ENCODE measurements at places on chromosomes 3 and 15.

GRCh38 chr15:72077950-72078349 is 40.0 kb downstream of the MYO9A start:
- DNase-seq, result no peak

DNA sequence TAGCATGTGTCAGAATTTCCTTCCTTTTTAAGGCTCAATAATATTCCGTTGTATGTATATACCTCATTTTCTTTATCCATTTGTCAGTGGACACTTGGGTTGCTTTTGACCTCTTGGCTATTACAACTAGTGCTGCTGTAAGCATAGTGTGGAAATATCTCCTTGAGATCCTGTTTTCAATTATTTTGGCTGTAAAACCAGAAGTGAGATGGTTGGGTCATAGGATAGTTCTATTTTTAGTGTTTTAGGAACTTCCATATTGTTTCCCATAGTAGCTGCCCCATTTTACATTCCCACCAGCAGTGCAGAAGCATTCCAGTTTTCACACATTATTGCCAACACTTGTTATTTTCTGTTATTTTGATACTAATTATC is 70.4 kb upstream of the C15orf39 start:
- no peak for DNase-seq

DNA sequence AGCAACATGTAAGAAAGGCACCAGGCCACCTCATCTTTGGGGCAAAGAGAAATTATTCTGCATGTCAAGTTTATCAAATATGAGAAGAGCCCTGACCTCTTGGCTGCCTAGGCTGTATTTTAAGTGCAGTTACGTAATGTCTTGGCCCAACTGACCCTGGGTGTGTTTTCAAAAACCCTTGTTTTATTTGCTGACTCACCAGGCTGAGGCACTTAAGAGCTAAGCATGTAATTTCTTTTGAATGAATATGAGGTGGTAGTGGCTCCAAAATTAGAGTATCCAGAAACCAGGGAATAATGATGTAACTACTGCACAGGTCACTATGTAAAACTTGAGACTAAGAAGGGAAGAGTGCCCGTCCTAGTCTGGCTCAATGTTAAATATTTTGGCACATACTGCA is 24.3 kb downstream of the PGPEP1L start:
- peak; percentile 41 for DNase-seq

GRCh38 chr3:59601486-59601885 is 551.7 kb upstream of the CFAP20DC start:
- no peak for DNase-seq

DNA sequence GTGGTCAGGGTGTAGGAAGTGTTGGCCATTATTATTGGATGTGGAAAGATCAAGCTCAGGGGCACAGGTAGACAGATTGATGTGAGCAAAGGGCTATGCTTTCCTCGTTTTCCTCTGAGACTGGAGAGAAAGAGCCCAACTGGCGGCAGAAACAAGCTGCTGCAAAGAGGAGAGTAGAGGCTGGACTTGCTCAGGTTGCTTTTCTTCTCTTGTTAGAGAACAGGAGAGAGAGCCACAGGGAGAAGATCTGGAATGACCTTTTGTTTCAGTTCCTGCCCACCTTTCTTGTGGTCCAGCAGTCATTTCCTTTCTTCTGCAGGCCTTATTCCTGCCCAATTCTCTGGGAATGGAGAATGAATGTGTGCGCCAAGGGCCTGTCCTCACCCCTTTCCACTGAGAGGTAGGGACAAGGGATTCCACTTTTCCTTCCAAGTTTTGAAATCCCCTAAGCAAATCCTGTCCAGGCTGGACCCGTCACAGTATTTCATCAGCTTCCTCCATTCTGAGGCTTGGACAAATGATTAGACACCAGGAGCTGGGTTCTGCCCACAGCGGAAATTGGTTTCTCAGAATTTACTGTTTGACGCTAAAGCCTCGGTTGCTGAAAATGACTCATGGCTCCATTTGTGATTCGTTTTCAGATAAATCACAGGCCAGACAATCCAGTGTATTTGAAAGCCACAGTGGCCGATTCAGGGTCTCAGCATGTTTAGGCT is 16.1 kb downstream of the ZNF80 start:
- no peak for DNase-seq

- peak; percentile 94 for DNase-seq
These were observed 6.9 kb downstream of the PLCH1 start for GRCh38 chr3:155737844-155738460.

DNA sequence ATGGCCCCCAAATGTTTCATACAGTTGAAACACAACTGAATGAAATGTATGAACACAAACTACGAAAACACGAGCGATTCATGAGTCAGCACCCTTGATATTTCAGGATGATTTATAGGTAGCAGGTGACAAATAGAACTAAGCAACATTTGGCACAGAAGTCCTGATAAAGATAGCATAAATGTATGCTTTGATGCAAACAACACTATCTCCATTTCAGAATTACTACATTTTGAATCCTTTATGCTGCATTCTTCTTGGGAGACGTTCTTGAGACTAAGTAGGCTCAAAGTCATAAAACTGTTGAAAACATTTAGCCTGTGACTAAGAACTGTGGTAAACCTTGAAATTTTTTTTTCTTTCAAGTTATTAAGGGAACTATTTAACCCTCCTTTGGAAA is 200.3 kb upstream of the ICE2 start:
- DNase-seq, result no peak

DNA sequence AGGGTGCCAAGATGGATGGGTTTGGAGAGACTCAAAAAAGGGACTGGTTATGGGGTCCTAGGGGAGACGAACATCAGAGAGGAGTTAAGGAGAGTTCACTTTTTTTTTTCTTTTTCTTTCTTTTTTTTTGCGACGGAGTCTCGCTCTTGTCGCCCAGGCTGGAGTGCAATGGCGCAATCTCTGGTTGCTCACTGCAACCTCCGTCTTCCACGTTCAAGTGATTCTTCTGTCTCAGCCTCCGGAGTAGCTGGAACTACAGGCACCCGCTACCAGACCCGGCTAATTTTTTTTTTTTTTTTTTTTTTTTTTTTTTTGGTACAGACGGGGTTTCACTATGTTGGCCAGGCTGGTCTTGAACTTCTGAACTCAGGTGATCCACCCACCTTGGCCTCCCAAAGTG is 1.2 kb downstream of the SPINT1 start:
- DNase-seq, result peak; percentile 41

GRCh38 chr3:194277786-194278130 is 73.4 kb downstream of the CPN2 start:
- DNase-seq, result no peak

GRCh38 chr15:83927704-83928391 is 273.9 kb downstream of the ADAMTSL3 start:
- DNase-seq, result no peak

DNA sequence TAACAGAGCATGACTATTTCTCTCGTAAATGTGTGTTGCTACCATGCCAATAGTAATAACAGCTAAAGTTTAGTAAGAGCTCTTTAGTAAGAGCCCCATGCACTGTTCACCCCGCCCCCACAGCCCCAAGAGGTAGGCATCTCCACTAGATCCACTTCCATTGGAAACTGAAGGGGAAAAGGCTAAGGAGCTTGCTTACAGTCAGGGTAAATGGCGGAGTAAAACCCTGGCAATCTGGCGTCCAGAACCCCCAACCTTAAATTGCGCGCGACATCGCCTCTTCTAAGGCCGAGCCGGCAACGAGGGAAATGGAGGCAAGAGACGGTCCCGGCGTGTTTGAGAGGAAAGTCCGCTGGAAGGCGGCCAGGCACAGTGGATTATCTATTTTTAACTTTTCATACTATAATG is 654 bp upstream of the C3orf38 start:
- DNase-seq, result peak; percentile 63

DNA sequence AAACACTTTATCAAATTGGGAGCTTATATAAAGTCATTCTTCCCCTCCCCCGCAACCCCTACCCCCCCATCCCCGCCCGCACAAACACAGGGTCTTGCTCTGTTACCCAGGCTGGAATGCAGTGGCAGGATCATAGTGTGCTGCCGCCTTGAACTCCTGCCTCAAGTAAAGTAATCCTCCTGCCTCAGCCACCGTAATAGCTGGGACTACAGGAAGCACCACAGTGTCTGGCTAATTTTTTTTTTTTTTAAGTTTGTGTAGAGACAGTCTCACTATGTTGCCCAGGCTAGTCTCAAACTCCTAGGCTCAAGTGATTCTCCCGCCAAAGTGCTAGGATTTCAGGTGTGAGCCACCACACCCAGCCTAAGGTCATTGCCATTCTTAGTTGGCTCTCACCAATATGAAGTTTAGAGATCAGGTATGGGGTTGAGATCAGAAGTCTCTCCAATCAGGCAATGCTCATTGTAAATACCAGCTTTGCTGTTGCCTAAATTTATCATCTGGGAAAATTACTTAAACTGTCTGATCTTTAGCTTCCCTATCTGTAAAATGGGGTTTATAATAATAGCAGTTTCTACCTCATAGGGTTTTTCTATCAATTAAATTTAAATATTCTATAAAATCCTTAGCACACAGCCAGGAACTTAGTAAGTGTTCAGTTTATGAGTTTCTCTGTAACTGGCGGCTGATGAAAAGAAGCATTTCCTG is 60.3 kb downstream of the TGFBR2 start:
- DNase-seq, result no peak

DNA sequence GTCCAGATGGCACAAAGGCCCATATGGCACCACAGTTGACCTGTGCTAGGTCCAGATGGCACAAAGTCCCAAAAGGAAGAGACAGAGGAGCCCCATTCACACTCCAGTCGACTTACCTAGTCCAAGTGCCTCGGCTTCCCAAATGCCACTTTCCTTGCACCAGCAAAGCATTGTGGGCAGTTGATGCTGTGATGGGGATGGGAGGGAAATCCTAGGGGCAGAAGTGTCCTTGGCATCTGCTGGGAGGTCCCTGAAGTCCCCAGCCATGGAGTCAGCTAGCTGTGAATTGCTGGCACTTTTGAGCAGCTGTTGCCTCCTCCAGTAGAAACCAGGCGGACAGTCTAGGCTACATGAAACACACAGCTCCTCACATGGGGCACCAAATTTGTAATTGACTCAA is 60.3 kb upstream of the SIAH2 start:
- DNase-seq, result no peak

- DNase-seq, result peak; percentile 65
These were observed 2.3 kb downstream of the GLYCTK start for GRCh38 chr3:52289747-52290595.

- no peak for DNase-seq
These were observed 132.2 kb downstream of the WNT7A start for GRCh38 chr3:13747627-13748026.

DNA sequence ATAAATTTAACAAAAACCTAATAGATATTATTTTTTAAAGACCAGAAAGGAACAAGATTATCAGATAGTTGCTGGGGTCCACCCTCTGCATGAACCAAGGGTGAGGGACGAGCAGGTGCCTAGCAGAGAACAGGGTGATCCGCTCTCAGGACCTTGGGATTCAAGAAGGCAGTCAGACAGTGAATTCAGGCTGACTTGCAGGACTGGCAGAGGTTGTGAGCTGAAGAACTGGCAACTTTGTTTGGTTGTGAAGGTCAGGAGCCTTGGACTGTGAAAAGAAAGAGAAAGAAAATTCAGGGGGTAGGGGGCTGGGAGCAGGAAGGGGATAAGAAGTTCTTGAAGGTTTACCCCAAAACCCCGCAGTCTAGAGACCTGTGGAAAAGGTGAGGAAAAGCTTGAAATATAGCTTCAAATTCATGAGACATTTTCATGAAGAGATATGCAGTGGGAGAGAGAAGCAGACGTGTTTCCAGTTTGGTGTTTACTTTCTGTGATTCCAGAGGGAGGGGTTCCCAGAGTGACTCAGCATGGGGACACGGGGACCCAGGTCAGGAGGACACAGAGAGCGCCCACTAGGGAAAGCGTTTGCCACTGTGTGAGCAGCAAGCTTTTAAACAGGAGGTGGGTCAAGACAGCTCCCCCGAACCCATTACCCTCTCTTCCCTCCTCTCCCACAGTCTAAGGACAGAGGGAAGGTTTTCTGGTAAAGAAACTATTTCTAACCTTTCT is 217.2 kb upstream of the UMPS start:
- DNase-seq, result peak; percentile 35

GRCh38 chr3:73029321-73029796 is 32.1 kb upstream of the EBLN2 start:
- no peak for DNase-seq

- DNase-seq, result no peak
These were observed 8.7 kb downstream of the FAH start for GRCh38 chr15:80161468-80162016.

DNA sequence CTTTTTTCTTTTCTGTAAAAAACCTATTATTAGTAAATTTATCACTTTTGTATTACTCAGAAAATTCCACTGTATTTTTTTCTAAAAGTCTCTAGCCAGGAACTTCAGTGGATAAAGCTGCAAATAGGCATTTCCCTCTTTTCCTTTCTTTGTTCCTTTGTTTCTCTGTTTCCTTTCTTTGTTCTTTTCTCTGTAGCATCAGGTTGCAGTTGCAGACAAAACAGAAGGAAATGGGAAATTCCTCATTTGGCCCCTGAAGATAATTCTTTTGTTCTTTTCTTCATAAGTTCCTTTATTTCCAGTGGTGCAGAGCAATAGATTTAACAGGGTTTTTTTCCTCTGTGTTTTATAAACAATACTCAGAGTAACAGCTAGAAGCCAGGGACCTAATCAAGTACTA is 416.5 kb downstream of the TBL1XR1 start:
- no peak for DNase-seq

- DNase-seq, result no peak
These were observed 1239.7 kb upstream of the ALCAM start for GRCh38 chr3:104126864-104127553.

DNA sequence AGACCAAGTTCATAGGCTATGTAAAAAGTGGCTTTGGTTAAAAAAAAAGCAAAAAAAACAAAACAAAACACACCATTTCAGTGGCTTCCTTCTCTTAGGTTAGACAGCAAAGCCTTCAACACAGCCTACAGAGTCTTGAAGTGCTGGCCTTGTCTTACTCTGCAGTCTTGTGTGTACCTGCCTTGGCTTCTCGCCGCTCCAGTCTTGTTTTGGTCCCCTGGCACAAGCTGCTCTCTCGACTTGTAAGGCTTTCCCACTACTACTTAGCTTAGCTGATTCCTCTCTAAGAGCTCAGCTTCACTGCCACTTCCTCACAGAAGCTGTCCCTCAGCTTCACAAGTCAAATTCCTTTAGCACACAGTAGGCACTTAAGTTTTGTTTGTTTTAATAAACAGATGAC is 63.0 kb downstream of the ST3GAL6 start:
- DNase-seq, result no peak

DNA sequence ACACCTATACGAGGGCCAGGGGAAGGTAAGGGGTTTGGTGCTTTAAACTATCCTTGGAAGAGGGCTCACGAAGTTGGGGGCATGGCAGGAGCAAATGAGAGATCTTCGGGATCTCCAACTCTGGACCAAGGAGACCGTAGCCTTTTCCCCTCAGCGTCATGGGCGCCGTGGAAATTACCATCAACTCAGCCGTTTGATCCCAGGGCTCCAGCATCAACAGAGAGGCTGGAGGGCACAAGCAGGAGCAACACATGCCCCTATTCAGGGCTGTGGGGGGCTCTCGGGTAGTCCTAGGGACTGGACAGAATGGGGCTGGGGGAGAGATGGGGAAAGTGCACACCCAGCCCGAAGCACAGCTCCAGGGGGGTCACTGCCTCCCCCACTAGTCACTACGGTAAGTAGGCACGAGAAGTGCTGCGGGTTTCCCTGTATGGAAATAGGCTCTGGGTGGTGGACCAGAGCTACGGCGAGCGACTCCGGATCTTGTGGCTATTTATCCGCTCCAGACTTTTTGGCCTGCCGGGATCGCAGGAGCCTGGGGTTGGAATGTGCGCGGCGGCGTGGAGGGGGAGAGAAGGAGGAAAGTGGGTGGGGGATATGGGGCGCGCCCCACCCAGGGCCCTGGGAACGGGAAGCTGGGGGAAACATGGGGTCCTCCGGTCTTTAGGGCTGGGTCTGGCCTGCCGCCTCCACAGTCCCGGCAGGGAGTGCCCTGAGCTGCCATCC is 539 bp upstream of the LAMB2 start:
- peak; percentile 73 for DNase-seq

- DNase-seq, result no peak
These were observed 1.2 kb downstream of the RTP1 start for GRCh38 chr3:187198490-187198889.

Data from DMS53 (cell line).